ENCODE measurements at places on chromosomes 3 and 15.

DNA sequence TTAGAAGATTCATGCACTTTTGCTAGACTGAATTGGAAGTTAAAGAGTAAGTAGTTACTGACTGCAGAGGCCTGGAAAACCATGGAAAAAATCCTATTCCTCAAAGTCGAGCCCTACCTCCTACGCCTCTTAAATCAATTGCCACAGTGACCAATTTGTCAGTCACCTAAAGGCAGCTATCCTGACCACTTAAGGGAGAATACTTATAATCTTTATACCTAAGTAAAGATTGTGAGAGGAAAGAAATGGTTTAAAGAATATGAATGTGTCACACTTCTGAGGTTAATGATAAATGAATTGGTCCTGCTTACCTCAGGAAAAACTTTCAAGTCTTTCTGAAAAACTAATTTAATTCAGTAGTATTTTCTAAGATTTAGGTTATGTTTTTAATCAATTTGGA, 42.6 kb downstream of the AGTR1 start:
- no peak for DNase-seq

- no peak for DNase-seq
These were observed 63.9 kb upstream of the GATA2 start for GRCh38 chr3:128556907-128557306.

GRCh38 chr3:47854720-47855455, 52.0 kb downstream of the DHX30 start:
- no peak for DNase-seq

DNA sequence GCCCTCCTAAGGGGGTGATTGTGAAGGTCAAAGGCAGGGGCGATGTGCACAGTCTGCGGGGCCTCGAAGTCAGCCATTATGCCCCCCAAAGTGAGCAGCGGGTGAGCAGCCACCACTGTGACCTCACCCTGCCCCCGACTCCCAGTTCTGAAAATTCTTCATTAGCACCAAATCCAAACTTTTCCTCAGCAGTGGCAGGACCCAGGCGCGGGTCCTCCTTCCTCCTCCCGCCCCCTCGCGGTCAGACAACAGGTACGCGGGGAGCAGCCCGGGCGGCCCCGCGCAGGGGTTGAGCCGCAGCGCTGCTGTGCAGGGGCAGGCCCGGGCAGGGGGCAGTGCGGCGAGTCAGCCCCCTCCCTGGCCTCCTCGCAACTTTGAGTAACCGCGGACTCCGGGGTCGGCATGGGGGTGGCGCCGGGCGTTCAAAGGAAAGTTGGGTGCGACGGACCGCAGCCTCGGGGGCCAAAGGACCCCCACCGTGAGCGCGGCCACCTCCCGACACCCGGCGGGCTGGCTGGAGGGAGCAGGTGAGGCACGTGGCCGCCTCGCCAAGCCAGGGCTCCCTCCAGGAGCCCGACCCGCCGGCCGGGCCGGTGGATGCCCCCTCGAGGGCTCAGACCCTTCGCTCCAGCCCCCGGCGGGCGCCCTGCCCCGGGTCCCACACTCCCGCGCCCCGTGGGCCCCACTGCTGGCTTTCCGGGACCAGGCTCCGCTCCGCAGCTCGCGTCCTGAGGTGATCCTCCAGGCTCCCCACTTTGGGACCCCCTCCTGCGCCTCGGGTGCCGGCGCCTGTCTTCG, 49.4 kb upstream of the CCDC174 start:
- no peak for DNase-seq

DNA sequence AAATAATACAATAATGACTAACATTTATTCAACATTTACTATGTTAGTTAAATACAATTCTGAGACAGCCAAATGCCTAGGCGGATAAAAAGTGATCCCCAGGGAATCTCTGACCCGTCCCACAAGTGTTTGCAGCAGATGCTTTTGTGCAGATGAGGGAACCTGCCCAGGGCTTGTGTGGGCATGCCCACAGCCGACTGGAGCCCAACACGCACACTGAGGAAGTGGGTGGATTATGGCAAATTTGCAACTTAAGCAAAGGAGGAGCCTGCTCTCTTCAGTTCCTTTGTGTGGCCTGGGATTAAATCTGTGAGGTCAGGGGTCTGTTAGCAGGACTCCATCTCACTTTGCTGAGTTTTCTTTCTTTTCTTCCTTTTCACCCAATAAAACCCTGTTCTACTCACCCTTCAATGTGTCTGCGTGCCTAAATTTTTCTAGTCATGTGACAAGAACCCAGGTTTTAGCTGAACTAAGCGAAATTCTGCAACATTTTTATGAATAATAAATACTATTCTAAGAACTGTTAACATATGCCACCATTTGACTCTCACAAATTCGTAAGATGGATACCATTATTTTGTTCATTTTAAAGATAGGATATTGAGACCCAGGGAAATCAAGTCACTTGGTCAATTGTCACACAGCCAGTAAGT, 13.9 kb upstream of the RTP1 start:
- no peak for DNase-seq

GRCh38 chr3:105823149-105823867, 45.5 kb downstream of the CBLB start:
- no peak for DNase-seq

DNA sequence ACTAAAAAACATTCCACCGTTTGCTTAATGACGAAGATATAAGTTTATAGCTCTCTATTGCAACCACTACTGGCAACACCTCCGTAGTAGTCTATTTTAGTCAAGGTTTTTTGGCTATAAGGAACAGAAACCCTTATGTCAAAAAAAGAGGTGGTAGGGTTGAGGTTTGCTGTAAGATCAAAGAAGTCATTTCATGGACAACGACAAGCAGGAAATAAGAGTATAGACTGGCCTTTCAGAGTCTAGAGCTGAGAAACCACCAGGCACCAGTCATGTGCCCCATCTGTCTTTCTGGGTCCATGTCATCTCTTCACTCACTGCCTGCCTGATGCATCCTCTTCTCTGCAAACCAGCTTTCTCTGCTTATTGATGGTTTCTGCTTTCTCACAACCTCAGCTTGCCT, 42.7 kb downstream of the THBS1 start:
- DNase-seq: peak; percentile 29

DNA sequence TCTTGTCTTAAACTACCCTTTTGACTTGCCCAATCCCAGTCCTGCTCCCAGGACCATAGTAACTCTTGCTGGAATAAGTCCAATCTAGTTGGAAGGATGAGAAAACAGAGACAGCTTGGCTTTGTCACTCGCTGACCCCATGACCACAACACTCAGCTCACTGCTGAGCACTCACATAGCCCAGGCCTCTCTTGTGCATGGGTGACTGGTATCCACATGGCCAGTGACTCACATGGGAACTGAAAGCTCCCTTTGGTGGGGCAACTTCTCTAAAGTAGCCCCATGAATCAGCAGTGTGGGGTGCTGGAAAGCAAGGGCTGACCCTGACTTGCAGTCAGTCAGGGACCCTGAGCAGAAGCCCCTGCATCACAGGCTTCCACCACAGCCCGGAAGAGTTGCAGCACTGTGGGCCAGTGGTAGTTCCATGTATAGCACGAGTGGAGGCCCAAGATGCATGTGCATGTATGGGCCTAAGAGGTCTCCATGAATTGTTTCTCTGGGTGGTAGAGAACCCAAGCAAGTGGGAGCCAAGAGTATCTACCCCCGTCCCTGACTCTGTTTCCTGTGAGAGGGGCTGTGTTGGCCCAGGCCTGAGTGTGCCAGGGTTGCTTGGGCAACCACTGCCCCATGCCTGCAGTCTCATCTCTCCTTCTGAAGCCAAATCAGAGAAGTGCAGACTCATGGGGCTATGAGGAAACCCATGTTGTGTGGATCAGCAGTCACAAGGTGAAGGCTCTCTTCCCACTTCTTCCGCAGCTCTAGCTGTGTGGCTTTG, 62.1 kb upstream of the XCR1 start:
- peak; percentile 35 for DNase-seq

- no peak for DNase-seq
These were observed 13.9 kb downstream of the CEP152 start for GRCh38 chr15:48796930-48797329.

DNA sequence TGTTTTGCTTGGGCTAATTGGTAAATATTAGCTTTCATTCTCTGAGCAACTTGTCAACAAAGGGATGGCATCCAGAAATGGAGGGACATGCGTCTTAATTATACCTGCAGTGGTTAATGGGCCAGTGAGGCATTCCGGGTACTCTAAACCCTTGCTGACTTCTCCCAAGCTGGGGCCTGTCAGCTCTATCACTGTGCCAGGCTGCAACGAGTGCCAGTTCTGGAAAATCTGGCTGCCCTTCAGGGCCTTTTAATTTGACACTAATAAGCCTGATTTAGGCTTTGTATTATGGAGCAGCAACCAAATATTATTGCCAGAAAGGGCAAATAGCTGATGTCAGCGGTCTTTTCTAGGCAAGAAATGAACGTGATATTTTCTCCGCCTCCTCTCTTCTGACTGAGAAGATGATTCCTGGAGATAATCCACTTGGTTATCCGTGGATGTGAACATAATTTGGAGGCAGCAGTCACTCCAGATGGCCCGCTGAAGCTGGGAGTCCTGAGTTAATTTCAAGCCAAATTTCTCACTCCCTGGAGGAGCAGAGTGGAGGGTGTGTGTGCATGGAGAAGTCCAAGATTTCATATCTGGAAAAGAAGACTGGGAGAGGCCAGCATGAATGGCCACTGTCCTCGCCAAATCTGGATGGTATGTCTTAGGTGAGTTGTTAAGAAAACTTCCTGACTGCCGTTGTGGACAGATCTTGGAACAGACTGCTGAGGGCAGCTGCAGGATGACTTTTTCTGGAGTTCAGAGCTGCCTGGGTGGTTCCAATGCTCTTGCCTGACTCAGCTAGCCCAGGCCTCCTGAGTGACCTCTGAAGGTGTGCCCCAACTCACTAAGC, 44.4 kb upstream of the PSMD6 start:
- no peak for DNase-seq

DNA sequence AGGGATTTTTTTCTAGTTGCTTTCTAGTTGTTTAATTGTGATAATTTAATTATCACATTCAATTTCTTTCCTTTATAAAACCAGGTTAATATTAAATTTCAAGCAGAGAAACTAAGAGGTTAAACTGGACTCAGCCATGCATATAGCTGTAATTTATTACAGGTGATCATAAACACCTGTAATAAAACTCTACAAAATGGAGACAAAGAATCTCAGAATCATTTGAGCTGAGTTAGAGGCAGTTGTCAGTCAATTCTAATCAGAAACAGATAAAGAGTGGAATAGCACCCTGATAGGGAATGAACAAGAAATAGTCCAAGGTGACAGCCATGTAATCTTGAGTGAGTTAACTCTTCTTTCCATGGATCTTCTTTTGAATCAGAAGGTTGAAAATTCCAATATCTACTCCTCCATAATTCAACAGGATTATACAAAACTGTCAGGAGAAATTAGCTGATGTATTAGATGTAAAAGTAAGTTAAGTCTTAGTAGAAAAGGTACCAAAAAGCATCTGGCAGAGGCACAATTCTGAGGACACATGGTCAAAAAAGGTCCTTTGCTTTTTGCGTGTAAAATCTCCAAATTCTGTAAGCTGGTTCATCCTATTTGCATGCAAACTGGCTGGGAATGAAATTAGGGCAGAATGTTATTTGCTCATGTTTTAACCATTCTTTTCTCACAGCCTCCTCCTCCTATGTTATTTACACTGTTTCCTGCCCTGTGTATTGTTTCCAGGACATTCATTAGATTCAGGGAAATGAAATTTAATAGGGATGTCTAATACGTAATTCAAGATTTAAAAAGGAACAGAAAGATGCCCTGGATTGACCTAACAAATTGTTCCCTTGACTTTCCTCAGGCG, 39.4 kb upstream of the B3GNT5 start:
- no peak for DNase-seq

- peak; percentile 13 for DNase-seq
These were observed 55.2 kb downstream of the PGPEP1L start for GRCh38 chr15:98952381-98952803.

DNA sequence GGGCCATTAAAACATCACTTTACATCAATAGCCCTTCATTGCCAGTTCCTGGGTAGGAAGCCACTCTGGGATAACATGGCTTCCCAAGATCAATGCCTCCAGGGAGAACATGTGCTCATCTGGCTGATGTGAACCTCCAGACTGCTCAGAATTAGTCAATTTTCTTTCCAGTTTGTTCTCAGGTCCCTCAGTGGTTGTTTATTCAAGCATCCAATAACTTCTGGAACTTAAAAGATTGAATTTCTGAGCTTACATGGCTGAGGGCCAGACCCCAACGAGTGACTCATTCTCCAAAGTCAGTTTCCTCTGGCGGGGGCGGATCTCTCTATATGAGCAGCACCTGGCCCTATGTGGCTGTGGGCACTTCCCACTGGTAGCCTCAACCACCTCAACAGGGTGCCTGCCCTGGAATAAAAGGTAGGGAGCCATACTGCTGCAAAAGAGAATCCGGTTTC, 34.0 kb downstream of the LYZL4 start:
- peak; percentile 71 for DNase-seq

DNA sequence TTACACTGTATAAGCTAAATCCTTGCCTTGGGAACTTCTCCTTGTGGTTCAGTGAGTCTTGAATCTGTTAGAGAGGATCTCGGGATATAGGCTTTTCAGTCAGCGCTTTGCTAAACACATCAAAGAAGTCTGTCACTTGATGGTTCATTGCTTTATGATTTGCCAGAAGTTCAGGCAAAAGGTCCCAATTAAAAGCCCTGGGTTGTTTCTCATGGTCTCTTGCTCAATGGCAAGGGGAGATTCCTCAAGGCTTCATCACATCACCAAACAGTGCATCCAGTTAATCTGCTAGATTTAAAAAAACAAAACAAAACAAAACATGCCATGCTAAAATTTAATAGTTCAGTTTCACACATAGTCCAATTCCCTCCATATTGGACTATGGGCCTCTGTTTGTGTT, 114.8 kb downstream of the FILIP1L start:
- no peak for DNase-seq

DNA sequence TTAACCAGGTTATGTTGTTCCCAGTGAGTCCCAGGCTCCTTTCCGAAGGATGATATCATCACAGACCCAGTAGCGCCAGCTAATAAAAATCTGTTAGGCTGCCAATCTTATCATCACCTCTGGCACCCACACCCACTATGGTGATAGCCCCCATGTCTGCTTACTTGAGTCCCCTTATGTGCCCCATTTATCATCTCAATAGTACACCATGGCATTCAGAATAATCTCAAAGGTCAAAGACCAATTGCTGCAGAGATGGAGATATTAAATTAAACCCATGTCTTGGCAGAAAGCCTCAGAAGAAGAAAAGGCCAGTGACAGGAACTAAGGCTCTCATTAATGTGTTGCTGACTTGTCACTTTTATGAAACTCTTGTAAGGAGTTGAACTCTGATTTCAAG, 32.8 kb downstream of the CPNE4 start:
- no peak for DNase-seq

- no peak for DNase-seq
These were observed 87.5 kb downstream of the FAM43A start for GRCh38 chr3:194773216-194773615.
